Muscle of leg (tissue), 16 donors: ENCODE measurements at places on chromosomes 3 and 15. TPM values are rescaled to one million over a fixed set of nuclear protein-coding genes. Genes with fewer than 3 reads are reported as not detected.

DNA sequence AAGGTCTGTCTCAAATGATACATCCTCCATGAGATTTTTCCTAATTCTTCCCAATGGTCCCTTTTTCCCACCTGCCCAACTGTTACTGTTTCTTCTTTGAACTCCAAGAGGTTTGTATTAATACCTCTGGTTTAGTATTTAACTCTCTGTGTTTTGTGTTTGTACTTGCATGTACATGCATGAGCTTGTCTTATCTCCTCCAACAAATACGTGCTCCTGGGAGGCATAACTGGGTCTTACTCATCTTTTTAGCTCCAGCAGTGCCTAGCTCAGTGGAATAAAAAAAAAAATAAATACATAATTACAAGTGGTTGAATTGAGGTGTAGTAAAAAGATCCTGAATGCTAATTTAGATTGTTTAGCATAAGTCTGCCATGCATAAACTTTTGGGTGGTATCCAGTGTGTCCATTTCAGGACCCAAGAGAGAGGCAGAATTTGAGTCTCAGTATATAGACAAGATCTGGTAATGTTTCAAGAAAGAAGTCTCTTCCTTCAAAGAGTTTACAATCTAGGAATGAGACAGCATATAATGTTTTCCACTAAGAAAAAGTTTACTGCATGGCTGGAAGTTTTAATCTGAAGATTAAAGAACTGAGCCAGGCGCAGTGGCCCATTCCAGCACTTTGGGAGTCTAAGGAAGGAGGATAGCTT is 1.7 kb upstream of the LYSMD2 start:
- DNase-seq = no peak

Gene CCDC39
- total RNA-seq = not detected

Gene KBTBD13
- 1.6 TPM for total RNA-seq

Gene RBP2
- total RNA-seq = not detected

Gene PFN2
- 98.9 TPM for total RNA-seq

DNA sequence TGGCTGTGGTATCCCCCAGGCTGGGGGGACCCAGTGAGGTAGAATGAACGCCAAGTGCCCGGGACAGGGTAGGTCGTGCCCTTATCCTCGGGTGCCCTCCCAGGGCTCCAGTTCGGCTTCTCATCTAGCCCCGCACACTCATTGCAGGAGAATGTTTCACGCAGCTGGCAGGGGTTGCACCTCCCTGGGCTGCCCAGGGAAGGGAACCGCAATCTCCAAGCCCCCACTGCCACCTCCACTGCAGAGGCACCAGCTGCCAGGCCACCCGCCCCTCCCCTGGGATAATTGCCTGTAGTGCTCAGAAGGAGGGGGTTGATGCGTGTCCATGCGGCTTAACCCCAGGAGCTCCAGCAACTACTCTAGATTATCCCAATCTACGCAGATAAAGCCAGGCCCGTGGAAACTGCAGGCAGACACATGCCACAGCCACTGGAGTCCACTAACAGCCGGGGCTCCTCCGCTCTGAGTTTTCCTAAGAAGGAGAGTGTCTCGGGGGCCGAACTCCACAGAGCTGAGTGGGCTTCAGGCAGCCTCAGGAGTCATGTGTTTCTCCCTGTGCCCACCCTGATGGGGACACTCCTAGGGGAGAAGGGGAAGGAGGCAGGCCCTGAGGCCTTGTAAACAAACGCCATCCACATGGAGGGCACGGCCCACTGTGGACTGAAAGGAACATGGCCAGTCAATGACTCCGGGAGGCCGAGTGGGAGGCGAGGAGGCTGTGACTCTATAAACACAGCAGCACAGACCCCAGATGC is 137.2 kb upstream of the IQSEC1 start:
- no peak for DNase-seq

Gene TEX9
- 3.2 TPM for total RNA-seq

Gene GOLGA8Q
- 0.75 TPM for total RNA-seq

- DNase-seq = no peak
These were observed 85.5 kb downstream of the NCEH1 start for GRCh38 chr3:172625404-172625803.

GRCh38 chr3:171129827-171130226 is 103.3 kb upstream of the SLC2A2 start:
- DNase-seq = no peak

Gene GPR15
- total RNA-seq = not detected

DNA sequence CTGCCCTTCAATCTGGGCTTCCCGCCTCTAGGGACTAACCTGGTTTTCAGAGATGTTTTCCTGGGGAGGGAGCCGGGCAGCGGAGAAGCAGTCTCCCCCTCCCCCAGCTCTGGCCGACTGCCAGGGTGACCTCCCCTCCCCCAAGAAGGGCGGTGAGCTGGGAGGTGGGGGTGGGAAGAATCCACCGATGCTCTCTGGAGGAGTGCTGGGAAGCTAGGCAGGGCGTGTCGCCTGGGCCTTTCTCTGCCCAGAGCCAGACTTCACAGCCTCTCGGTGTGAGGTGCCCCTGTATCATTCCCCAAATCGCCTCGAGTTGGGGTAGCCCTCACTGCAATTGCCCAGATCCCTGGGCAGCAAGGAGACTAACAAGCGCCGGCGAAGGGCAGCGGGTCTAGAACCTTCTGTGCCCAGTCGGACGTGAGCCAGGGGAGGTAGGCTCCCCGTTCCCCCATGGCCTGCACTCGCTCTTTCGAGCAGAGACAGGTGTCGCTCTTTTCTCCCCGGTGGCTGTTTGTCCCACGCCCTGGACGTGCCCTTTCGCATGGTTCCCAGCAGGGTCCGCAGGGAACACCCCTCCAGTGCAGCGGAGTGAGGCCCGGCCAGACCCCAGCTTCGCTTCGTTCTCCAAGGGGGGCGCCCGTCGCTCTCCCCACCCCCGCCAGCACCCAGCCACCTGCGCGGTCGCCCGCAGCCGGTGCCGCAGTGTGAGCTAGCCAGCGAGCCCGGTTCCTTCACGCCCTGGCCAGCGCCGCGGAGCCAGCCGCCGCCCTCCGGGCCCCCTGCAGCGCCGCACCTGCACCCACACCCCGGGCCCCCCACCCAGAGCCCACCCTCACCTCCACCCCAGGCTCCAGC is 1.1 kb downstream of the RAB6B start:
- DNase-seq = peak; percentile 11

GRCh38 chr15:97346221-97346620 is 614.3 kb upstream of the ARRDC4 start:
- no peak for DNase-seq

Gene LCTL
- not detected for total RNA-seq

DNA sequence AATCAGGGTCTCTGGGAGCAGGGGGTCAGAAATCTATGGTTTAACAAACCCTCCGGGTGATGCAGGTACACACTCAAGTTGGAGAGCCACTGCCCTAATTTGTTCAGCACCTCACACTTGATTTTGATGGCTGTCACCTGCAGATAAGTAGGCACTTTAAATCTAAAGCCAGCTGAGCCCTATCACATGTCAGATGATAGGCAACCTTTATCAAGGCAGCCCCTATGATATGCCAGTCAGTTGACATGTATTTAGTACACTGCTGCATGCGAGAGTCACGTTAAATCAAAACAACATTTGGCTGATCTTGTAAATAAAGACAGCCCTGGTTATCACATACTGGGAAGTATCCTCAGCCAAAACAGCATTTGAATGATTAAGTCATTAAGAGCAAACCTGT is 104.4 kb upstream of the MCTP2 start:
- DNase-seq = no peak

DNA sequence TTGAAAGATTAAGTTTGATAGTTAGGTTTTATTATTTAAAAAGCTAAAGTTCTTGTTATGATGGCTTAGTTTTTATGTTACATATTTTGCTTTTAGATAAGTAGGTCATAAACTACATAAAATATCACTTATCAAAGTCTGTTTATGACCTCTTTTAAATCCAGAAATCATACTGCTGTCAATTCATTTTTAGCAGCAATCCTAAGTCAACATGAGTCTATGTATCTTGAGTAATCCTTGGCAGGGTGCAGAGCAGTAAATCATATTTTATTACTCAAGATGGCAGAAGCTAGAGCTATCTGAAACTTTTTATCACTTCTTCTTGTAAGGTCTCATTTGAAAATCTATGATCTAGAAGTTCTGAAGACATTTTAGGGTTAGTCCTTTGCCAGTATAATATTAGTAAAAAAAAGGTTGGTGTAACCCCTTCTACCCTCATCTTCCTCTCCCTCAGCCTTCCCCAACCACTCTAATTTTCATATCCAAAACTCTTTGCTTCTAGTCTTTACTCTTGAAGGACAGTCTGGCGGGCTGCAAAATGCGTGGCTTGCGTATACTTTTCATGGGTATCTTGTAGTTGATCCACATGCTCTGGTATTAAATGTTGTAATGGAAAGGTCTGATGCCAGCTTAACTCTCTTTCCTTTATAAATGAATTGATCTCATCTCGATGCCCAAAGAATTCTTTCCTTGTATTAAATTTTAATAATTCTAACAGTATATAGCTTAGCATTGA is 134.0 kb upstream of the THRB start:
- peak; percentile 49 for DNase-seq

GRCh38 chr3:44661189-44661588 is 12.7 kb downstream of the ZNF35 start:
- no peak for DNase-seq

- no peak for DNase-seq
These were observed 19.6 kb upstream of the TIPARP start for GRCh38 chr3:156654834-156655233.

Gene MYRIP
- 1.3 TPM for total RNA-seq

GRCh38 chr3:143190101-143190500 is 70.5 kb downstream of the CHST2 start:
- DNase-seq = no peak

- no peak for DNase-seq
These were observed 8.7 kb upstream of the SEMA3F start for GRCh38 chr3:50146316-50146901.

Gene RGMA
- 16.4 TPM for total RNA-seq

Gene WNT5A
- total RNA-seq = 10.6 TPM

GRCh38 chr3:5918626-5919025 is 731.1 kb downstream of the EDEM1 start:
- no peak for DNase-seq

Gene P2RY1
- 6.8 TPM for total RNA-seq

- DNase-seq = no peak
These were observed 20.9 kb downstream of the HACD3 start for GRCh38 chr15:65551183-65551582.

Gene ADAMTSL3
- 42.8 TPM for total RNA-seq

Gene CLSTN2
- total RNA-seq = 3.1 TPM

DNA sequence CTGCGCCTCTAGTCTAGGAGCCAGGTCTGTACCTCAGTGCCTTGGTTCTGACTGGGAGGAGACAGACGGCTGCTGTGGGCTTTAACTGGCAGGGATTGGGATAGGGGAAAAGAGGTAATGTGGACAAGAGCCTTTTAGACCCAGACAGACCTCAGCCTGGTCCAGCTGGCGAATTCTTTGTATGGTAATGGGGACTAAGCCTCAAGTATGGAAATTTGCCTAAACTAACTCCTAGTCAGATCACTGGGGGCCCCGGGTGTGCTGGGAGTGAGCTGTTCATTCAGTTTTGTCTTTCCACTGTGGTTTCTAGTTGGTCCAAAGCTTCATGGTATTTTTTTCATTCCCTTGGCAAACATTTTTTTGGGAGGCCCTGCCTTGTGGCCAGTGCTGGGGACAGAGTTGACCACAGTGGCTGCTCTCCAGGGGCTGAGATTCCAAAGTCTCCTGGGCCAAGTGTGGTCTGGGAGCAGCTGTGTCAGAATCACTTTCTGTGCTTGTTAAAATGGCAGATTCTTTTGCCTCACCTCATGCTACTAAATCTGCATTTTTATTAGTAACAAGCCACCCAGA is 261.4 kb upstream of the C2CD4B start:
- DNase-seq = no peak

- no peak for DNase-seq
These were observed 91.3 kb upstream of the SLC25A36 start for GRCh38 chr3:140850210-140850955.

Gene PPIB
- 364 TPM for total RNA-seq

- no peak for DNase-seq
These were observed 5.0 kb downstream of the ELL3 start for GRCh38 chr15:43771816-43772215.

Gene CPN2
- 0.04 TPM for total RNA-seq

DNA sequence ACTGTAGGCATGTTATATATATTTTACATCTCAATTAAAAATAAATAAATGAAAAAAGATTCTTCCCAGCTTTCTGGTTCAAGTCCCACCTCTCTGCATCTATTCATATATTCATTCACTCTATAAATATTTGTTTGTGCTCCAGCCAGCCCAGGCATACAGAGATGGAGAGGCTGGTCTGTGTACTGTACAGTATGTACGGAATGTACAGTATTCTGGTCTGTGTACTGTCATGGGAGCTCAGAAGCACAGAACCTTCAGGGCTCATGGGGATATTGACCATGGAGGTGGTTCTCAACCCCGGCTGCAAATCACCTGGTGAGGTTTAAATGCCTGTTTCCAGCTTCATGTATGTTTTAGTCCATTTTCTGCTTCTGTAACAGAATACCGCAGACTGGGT is 13.8 kb downstream of the CORO2B start:
- DNase-seq = no peak

- peak; percentile 67 for DNase-seq
These were observed 473.5 kb upstream of the RGMA start for GRCh38 chr15:93562395-93563123.

GRCh38 chr15:96333131-96334016 is 2.9 kb downstream of the NR2F2 start:
- peak; percentile 80 for DNase-seq

- DNase-seq = no peak
These were observed 25.4 kb upstream of the MRPS22 start for GRCh38 chr3:139318431-139318816.
